ENCODE measurements at places on chromosomes 5 and 9. TPM values are rescaled to one million over a fixed set of nuclear protein-coding genes. Genes with fewer than 3 reads are reported as not detected.

DNA sequence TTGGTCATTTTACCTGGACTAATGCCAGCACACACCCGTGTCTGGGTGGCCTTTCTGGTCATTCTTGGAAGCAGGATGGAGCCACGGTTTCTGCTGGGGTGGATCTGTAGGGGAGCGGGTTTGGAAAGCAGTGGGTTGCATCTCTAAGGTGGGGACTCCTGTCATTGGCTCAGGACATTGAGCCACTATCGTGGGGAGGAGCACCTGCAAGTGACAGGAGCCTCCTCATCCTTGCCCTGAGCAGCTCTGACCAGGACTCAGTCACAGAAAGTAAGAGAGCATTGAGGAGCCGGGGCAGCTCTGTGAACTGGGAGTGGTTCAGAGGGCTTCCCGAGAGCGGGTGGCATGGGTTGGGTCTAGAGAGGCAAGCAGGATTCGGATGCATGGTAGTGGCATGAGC, 3.7 kb downstream of the B4GALT7 start:
- no peak for DNase-seq

DNA sequence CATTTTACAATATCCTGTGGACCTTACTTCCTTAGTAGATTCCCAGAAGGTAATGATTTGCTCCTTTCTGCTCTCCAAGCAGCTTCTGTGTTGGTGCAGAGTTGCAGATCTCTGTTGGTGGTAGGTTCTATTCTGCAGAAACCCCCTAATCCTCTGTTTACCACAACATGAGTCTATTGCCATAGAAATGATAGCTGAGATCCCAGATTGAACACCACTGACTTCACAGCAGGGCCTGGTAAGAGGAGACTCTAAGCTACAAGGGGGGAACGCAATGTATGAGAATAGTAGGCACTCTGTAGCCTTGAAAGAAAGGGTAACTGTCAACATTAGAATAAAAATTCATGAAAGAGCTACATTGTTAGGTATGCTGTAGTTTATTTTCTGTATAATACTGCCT, 59.5 kb downstream of the MUSK start:
- no peak for DNase-seq

ISL1 gene
- total RNA-seq: not detected

GRCh38 chr9:14770592-14770991, 48.1 kb upstream of the CER1 start:
- no peak for DNase-seq

DNA sequence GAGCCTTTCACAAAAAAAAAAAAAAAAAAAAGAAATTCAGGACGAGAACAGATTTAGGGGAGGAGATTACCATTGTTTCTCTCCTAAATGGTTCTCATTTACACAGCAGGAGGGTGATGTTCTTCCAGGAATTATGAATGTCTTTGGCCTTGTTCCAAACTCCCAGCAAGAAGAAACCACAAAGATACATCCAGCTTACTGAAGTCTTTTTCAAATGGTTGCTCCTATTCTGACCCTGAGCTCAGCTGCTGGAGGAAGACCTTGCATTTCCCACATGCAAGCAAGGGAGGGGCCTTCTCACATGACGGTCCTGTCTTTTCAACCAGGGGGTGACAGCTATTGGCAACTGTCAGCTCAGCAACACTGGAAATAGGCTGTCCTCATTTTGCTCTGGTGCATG, 203.0 kb upstream of the VLDLR start:
- DNase-seq: peak; percentile 67

SAXO1 gene
- 0.06 TPM for total RNA-seq

DNA sequence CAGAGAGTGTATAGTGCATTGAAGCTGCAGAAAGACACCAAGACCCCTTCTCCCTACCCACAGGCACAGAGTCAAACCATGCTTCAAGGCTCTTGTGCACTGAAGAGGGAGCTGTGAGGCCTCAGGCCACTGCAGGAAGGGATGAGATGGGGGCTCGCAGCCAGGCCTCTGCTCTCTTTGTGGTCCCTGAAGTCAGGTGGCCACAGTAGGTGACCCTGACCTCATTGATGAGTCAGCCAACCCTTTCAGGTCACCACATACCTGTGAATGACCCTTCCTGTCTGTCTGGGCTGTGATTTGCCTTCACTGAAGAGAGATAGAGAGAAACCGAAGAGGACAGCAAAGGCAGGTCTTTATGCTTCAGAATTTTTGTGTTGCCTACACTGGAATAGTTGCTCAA, 372.1 kb downstream of the ACTL7B start:
- DNase-seq: no peak

- no peak for DNase-seq
Measured at GRCh38 chr9:92359394-92359995, 33.7 kb downstream of the CENPP start.

OR1J1 gene
- not detected for total RNA-seq

GRCh38 chr5:88613051-88613450, 269.9 kb downstream of the MEF2C start:
- no peak for DNase-seq

DNA sequence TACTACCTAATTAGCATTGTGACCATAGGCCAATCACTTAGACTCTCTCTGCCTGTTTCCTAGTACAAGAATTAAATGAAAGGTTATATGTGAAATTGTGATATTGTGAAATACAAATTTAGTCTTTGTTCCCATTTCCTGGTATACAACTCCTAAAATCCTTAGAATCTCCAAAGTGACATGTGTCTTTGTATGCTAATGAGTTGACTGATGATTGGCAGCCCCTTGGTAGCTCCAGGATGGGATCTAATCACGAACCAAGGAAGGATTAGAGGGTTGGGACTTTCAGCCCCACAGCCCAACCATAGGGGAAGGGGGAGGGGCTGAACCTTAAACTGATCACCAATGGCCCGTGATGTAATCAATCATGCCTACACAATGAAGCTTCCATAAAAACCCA, 31.6 kb downstream of the ATP6V0E1 start:
- DNase-seq: no peak

- peak; percentile 73 for DNase-seq
Measured at GRCh38 chr5:38780945-38781344, 64.9 kb upstream of the OSMR start.

DNA sequence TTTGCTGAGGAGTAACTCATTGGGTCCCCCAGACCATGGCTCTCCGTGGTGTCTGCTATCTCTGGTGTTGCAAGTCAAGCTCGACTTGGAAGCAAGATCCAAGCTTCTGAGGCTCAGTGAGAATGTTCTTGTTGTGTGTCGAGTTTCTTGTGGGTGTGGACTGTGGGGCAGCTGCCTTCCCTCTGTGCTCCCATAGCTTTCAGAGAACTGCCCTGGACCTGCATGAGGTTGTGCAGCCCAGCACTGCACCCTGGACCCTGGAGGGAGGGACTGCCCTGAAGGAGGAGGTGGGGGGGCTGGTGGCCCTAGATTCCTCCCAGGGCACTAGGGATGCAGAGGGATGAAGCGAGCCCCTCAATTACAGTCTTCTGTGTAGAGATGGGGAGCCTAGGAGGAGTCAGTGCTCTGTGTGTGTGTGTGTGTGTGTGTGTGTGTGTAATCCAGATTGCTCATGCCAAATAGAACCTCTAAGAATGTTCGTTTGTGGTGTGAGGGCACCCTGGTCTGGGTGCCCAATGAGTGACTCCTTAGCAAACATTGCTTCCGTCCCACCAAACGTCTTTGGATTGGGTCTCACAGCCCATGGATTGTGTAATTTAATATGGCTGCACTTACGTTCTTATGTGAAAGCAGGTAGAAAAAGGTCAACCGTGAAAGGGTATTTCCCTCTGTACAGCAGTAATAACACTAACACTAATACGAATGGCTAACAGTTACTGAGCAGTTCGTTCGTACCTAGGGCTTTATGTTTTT, 143.3 kb upstream of the LMX1B start:
- peak; percentile 70 for DNase-seq

CSF1R gene
- total RNA-seq: 0.40 TPM

DNA sequence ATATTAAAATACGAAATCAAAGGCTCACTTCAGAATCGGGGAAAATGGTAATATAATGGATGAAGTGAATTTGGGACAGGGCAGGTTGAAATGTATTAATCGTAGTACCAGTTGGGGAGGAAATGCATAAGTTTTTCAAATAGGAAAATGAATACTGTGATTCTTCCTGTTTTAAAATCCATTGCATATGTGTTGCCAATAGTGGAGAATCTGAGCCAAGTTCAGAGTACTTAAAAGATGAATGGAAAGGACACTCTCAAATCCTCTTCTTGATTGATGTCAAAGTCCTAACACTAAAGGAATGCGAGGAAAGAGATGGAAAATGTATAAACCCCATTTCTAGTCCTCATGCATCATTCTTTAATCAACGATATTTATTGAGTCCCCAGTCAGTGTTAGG, 160.9 kb upstream of the CCNG1 start:
- DNase-seq: no peak

- DNase-seq: no peak
Measured at GRCh38 chr9:107065549-107065948, 202.6 kb downstream of the ZNF462 start.

DNA sequence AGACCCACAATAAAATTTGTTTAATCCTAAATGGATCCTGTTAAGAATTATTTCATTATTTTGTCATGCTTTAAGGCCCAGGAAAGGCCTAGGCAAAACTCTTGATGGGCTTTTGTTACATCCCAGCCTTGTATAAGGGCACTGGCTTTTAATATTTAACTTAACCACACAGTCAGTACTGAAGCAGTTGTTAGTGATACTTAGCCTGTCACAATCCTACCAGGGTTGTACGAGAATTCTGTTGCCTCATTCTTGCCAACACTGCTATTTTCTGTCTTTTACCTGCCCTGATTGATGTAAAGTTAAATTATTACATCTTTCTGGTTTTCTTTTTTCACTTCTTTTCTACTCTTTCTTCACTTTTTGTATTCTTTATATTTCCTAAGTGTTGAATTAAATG, 10.9 kb downstream of the ZNF169 start:
- DNase-seq: no peak

FOXI1 gene
- not detected for total RNA-seq

DNA sequence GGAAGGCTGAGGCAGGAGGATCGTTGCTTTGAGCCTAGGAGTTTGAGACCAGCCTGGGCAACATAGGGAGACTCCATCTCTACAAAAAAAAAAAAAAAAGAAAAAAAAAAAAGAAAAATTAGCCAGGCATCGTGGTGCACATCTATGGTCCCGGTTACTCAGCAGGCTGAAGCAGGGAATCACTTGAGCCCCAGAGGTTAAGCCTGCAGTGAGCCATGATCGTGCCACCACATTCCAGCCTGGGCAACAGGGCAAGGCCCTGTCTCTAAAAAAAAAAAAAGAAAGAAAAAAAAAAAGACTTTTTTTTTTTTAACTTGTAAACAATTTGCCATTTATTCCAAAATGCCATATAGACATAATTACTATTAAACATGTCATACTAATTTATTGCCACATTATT, 64.5 kb downstream of the SERINC5 start:
- no peak for DNase-seq

ENTPD2 gene
- not detected for total RNA-seq

DNA sequence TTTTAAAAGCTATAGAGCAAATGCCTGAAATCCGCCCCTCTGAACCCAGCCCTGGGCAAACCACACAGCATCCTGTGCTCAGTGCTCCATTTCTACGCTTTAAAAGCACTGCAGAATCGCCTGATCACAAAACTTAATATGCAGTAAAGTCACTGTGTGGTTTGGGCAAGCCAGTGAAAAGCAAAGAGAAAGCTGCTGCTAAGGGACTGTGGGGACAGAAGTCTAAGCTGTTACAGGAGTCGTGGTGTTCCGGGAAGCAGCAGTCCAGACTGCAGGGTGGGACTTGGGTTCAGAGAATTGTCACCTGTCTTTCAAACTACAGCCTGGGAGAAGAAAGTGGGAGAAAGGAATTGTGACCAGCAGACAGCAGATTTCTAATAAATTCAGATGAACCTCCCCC, 8.2 kb downstream of the RAPGEF1 start:
- no peak for DNase-seq
